ENCODE measurements at places on chromosomes 1 and 21. TPM values are rescaled to one million over a fixed set of nuclear protein-coding genes. Genes with fewer than 3 reads are reported as not detected.

DNA sequence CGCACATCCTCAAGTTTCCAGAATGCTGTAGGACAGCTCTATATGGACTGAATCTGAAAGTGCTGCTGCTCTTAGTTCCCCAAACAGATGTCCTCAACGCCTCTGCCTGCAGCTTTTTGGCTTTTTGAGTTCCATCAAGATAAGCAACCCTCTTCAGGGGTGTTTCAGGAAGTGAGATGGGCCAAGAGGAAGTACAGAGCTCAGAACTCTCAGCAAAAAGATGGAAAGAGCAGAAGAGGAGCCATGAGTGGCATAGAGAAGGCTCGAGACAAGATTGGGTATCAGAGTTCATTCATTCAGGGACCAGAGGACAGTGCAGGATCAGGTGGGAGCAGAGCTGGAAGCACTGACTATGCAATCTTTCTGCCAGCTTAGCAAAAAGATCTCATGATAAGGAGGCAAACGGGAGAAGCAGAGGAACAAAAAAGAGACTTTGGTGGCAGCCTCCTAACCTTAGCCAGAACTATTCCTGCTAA lies at the start of the genes ADORA3 and TMIGD3:
ADORA3 (minus strand) TSS at position 49 of the 476 bp plus-strand sequence. CDS start 279 bp downstream, outside the sequence.
TMIGD3 (minus strand) TSS at position 49 of the 476 bp plus-strand sequence. CDS start 279 bp downstream, outside the sequence.
- DNase-seq = peak; percentile 32

GRCh38 chr1:173161510-173162221 lies 45.5 kb downstream of the TNFSF4 start:
- no peak for DNase-seq

The LCE2C gene
- not detected for total RNA-seq

DNA sequence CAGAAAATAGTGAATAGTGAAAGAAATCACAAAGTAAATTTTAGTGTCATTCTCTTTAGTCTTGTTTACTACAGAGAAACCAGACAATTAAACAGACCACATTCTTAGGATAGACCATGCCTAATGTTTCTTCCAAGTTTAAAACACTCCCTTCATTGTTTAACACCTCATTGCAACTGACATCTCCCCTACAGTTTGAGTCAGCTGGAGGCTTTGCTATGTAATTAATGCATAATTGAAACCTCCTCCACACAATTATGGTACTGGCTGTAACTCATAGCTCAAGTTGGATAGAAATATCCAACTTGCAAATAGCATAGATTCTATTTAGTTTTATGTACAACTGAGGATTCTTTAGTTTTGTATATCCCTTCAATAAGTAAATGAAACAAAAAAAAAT lies 35.2 kb upstream of the B3GALT2 start:
- no peak for DNase-seq

The SLC35F3 gene
- total RNA-seq = 0.17 TPM

GRCh38 chr1:209884249-209884648 lies 53.8 kb upstream of the SYT14 start:
- DNase-seq = no peak

GRCh38 chr1:171226747-171227370 lies 21.4 kb upstream of the FMO1 start:
- DNase-seq = no peak

- DNase-seq = no peak
These were observed 12.5 kb upstream of the MATN1 start for GRCh38 chr1:30735668-30736498.

The SPATA45 gene
- not detected for total RNA-seq

The KPRP gene
- total RNA-seq = not detected
